ENCODE measurements at places on chromosomes 6 and 20.

- no peak for DNase-seq
Measured at GRCh38 chr6:6402006-6402405, 81.5 kb upstream of the F13A1 start.

DNA sequence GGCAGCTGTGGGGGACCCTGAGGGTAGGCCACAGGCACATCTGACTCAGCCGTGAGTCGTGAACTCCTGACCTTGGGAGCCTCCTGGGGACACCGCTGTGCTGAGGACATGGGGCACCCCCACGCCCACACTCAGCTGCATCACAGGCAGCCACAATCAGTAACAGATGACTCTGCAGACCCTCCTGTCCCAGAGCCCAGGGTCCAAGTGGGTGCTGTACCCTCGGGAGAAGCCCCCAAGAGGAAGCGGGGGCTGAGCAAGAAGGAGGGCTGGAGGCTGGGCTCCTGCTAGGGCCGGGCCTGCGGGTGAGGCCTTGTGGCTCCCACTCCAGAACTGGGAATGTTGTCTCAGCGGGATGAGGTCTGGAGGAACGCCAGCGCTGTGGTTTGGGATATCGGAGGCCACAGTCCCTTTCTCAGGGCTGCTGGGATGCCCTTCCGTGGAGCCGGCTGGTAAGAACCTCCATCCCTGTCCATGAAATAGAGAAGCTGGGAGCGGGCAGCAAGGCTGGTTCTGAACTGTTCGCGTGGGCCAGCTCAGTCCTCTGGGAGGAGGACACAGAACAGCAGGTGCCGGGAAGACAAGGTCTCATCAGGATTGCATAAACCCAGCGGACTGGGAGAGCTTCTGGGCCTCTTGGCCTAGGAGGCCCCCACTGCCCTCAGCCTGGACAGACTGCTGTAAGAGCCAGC lies 3.1 kb upstream of the LAMA5 start:
- DNase-seq: no peak

DNA sequence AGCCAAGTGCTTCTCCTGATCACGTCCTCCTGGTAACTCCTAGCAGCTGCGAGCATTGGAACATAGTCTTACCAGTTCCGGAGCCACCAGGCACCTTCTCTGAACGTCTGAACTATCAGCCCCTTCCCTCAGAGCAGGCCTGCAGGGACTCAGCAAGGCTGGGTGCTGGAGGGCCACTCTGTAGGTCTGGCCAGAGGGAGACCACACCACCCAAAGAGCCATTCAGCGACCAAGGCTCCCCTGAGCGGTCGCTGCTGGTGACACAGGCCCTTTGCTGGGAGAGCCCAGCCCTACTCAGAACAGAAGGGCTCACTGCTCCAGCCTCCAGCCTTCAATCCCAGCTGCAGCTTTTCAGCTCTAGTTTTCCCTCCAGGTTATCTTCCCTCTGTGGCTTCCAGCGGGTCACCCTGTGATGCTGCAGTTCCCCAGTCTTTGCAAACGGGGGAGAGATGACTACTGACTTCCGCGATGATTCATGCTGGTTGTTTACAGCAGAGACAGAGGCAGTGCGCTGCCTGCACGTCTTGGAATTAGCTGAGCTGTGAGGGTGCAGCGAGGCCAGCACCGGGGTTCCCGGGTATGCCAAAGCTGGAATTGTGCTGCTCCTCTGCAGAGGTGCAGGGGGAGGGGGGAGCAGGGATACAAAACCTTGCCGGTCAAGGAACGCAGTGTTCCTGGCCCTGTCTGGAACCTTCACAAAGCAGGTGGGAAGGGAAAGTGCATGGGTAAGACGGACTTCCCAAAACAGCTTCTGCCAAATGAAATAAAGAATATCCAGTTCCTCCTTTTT lies 161.4 kb downstream of the LY86 start:
- DNase-seq: no peak

DNA sequence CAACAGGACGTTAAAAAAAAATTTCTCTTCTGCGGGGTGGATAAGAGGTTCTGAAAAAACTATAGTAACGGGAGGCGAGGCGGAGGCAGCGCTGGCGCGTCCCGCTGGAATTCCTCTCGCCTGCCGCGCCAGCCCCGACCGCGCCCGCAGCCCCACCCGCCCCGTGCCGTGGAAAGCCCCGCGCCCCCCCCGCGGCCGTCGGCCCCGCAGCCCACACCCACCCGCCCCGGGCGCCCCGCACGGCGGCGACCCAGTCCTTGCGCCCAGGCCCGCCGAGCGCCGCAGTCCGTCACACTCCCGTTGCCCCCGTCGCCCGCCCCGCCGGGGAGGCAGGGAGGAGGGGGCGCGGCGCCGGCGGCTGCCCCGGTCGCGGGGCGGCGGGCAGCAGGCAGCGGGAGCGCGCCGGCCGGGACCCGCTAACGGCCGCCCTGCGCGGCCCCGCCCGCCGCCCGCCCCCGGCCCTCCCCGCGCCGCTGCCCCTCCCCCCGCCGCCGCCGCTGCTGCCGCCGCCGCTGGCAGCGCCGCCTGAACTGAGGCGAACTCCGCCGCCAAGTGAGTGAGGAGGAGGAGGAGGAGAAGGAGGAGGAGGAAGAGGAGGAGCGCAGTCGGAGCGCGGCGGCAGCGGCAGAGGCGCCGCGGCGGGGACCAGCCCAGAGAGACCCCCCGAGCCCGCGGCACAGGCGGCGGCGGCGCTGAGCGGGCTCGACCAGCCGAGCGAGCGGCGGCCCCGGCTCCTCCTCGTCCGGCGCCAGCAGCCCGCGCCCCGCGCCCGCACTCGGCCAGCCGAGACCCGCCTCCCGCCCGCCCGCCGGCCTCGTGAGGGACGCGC lies at the start of gene QKI:
QKI (plus strand) TSS at position 602 of the 829 bp plus-strand sequence. CDS start 476 bp downstream, outside the sequence.
- peak; percentile 24 for DNase-seq

GRCh38 chr20:5234158-5234557 lies 82.6 kb downstream of the PROKR2 start:
- DNase-seq: no peak

DNA sequence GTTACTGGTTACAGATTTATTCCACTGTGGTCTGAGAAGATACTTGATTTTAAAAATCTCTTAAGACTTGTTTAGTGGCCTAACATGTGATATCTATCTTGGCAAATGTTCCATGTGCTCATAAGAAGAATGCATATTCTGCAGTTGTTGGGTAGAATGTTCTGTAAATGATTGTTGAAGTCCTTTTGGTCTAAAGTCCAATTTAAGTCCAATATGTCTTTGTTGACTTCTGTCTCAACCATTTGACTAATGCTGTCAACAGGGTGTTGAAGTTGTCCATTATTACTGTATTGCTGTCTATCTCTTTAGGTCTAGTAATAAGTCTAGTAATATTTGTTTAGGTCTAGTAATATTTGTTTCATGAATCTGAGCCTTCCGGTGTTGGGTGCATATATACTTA lies 387.8 kb upstream of the RUNX2 start:
- DNase-seq: no peak
